ENCODE measurements at places on chromosomes 11 and 22.

DNA sequence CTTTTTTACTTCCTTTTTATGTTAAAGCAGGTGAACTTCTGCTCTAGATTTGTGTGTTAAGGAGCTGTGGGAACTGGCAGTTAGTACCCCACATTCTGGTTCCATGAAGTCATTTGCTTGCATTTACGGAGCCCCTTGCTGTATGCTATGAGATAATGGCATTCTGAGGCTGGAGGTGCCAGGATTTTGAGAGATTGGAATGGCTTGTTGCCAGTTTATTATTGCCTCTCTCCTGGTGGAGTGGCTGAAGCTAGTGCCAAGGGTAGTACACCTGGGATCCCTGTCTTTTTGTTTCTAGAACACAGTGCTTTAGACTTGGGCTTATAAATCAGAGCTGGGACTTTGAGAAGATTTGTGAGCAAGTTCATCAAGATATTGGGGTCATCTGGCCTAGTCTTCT lies 73.8 kb downstream of the STIM1 start:
- no peak for DNase-seq

GRCh38 chr11:61404641-61405040 lies 12.3 kb downstream of the TMEM216 start:
- DNase-seq = no peak

GRCh38 chr22:38218661-38219622 lies 17.1 kb downstream of the MAFF start:
- no peak for DNase-seq

GRCh38 chr22:20211997-20212753 lies 55.9 kb downstream of the RTN4R start:
- DNase-seq = no peak

DNA sequence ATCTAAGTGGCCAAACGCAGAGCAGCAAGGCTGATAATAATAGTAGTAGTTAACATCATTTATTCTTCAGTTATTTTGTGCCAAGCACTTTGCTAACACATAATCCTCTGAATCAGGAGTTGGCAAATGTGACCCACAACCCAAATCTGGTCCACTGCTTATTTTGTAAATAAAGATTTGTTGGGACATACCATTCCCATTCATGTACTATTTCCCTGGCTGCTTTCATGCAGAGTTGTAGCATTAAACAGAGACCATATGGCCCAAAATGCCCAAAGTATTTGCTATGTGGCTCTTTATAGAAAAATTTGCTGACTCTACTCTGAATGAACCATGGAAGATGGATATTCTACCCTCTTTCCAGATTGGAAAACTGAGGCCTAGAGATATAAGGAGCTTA lies 50.3 kb downstream of the COMMD9 start:
- DNase-seq = no peak

- no peak for DNase-seq
Observed at GRCh38 chr11:1228921-1229451, 6.1 kb downstream of the MUC5B start.

GRCh38 chr11:44771252-44771734 lies 44.5 kb downstream of the TSPAN18 start:
- DNase-seq = no peak

- no peak for DNase-seq
Observed at GRCh38 chr11:122137078-122137793, 21.2 kb upstream of the BLID start.

GRCh38 chr11:105937738-105938137 lies 84.3 kb downstream of the MSANTD4 start:
- no peak for DNase-seq

GRCh38 chr11:110522471-110522870 lies 92.7 kb downstream of the FDX1 start:
- no peak for DNase-seq

DNA sequence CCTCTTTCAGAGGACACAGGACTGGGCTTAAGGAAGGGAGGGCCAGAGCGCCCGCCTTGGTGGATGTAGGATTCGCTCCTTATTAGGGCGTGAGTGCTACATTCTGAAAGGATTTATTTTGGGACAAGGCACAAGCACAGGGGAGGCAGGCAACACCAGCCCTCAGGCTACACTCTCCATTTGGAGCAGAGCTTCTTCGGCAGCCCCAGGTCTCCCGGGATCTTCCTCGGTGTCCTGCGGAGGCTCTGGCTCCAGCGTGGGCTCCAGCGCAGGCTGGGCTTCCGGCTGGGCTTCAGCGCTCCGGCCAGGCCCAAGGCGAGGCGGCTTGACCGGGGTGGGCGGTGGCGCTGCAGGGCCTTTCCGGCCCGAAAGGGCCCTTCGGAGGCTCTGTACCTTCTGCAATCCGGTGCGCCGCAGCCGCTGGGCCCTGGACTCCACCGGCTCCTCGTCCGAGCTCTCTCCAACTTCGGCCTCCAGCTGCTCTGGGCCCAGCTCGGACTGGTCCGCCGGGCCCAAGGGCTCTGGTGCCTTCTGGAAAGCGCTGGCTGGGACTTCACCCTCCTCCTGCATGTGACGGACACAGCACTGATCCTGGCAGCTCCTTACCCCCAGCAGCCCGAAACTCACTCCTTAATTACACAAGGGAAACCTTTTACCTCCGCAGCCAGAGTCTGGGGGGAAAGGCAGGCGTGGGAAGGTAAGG lies 1.1 kb downstream of the CAVIN3 start:
- DNase-seq = no peak

GRCh38 chr22:28507896-28508295 lies 171.7 kb downstream of the TTC28 start:
- DNase-seq = no peak

DNA sequence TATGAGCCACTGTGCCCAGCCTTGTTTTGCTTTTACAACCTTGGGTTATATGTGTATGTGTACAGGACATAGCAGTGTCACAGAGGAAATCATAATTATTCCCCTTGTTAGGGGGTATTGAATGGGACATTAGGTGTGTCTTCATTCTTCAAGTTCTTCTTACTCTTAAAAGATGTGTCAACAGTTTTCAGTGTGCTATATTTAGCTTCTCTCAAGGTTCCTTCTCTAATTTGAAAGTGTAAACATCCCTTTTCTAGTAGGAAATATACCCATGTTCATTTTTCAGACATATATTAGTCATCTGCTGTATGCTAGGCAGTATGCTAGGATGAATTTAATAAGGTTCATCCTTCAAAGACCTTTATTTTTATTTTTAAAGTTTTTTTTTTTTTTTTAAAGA lies 17.1 kb downstream of the PCF11 start:
- no peak for DNase-seq

- DNase-seq = no peak
Observed at GRCh38 chr11:1889224-1889930, 2.3 kb downstream of the PRR33 start.

GRCh38 chr11:68942751-68943271 lies 38.0 kb downstream of the MRGPRD start:
- no peak for DNase-seq
